Stomach (tissue), 19 donors: ENCODE measurements at places on chromosomes 6 and 20. TPM values are rescaled to one million over a fixed set of nuclear protein-coding genes. Genes with fewer than 3 reads are reported as not detected.

RSPO3 gene
- 2.0 TPM for total RNA-seq

NKX2-2 gene
- 0.18 TPM for total RNA-seq

KCNQ5 gene
- total RNA-seq, result 2.8 TPM

SYCP2 gene
- 9.8 TPM for total RNA-seq

PSMB9 gene
- total RNA-seq, result 6.8 TPM

- H3K4me1 ChIP-seq, result no peaks in the 10 kb centered on the region
- H3K4me3 ChIP-seq, result no peak within 1 kb of the TSS
- no peak within 1 kb of the TSS for H3K27ac ChIP-seq
- DNase-seq, result peak; percentile 26
- H3K36me3 ChIP-seq, result no peaks in the 10 kb centered on the region
These were observed at the start of gene EYS for GRCh38 chr6:65707126-65707826. TSS of gene EYS (minus strand) at chr6:65707226. CDS start at chr6:65495410, 211,816 bp downstream.

DNA sequence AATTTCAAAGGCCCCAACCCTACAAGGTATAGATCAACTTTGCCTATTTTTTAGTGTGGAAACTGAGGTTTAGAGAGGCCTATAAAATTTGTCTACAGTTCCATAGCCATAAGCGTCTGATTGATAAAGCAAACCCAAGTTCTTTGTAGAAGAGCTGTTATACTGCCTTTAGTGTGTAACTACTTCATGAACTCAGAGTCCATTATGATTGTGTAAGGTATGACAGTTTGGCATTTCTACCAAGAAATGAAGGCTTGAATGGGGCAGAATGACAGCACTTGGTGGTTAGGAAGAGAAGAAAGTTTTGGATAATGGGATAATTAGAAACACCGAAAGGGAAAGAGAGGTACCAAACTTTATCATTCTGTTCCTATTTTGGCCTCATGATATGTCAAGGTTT is 38.1 kb downstream of the SMAP1 start:
- H3K27me3 ChIP-seq, result no peaks in the 10 kb centered on the region
- DNase-seq, result no peak
- H3K4me1 ChIP-seq, result peaks cover 38% of the 10 kb centered on the region
- H3K4me3 ChIP-seq, result no peak overlapping the region
- H3K27ac ChIP-seq, result no peak overlapping the region
- H3K36me3 ChIP-seq, result no peaks in the 10 kb centered on the region

- no peaks in the 10 kb centered on the region for H3K36me3 ChIP-seq
- H3K27ac ChIP-seq, result peak overlapping the region; percentile 77
- H3K27me3 ChIP-seq, result no peaks in the 10 kb centered on the region
- peak; percentile 34 for DNase-seq
- H3K4me3 ChIP-seq, result peak overlapping the region; percentile 51
These were observed 693 bp downstream of the FAM50B start for GRCh38 chr6:3849681-3850450.

DNA sequence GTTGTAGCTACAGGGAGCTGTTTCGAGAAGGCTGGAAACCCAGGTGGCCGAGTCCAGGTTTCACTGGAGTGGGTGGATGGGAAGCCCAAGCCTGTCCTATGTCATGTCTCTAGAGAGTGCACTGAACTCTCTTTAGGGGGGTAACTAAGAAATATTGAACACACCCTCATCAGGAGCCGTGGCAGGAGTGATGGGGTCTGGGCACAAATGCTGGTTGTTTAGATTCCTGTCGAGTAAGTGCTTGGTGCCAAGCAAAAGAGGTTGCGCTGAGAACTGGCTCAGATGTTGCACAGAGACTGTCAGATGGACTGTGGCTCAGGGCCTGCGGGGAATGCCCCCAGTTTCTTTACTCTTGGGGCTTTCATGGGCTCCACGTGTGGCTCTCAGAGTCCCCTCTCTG is 7.3 kb upstream of the FAM209A start:
- H3K27me3 ChIP-seq, result no peaks in the 10 kb centered on the region
- H3K27ac ChIP-seq, result no peak overlapping the region
- peaks cover 95% of the 10 kb centered on the region for H3K36me3 ChIP-seq
- no peak for DNase-seq
- no peak overlapping the region for H3K4me3 ChIP-seq

DNA sequence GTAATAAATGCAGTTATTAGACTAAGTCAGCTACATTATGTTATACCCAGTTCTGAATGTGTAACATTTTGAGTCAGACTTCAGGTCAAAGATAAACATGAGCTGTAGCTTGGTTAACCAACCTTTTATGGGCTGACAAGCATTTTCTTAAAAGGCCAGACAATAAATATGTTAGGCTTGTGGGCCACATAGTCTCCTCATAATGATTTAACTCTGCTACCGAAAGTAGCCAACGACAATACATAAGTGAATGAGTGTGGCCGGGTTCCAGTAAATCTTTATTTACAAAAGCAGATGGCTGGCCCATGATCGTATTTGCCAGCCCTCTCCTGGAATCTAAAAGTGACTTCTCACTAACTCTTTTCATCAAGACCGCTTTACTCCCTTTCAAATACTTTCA is 49.9 kb downstream of the ATG5 start:
- no peaks in the 10 kb centered on the region for H3K27me3 ChIP-seq
- H3K4me3 ChIP-seq, result no peak overlapping the region
- peak; percentile 4 for DNase-seq

GRCh38 chr6:67629258-67629657 is 1005.8 kb upstream of the ADGRB3 start:
- H3K27me3 ChIP-seq, result no peaks in the 10 kb centered on the region
- no peaks in the 10 kb centered on the region for H3K4me1 ChIP-seq
- no peak overlapping the region for H3K27ac ChIP-seq
- DNase-seq, result no peak
- H3K4me3 ChIP-seq, result no peak overlapping the region
- no peaks in the 10 kb centered on the region for H3K36me3 ChIP-seq

DNA sequence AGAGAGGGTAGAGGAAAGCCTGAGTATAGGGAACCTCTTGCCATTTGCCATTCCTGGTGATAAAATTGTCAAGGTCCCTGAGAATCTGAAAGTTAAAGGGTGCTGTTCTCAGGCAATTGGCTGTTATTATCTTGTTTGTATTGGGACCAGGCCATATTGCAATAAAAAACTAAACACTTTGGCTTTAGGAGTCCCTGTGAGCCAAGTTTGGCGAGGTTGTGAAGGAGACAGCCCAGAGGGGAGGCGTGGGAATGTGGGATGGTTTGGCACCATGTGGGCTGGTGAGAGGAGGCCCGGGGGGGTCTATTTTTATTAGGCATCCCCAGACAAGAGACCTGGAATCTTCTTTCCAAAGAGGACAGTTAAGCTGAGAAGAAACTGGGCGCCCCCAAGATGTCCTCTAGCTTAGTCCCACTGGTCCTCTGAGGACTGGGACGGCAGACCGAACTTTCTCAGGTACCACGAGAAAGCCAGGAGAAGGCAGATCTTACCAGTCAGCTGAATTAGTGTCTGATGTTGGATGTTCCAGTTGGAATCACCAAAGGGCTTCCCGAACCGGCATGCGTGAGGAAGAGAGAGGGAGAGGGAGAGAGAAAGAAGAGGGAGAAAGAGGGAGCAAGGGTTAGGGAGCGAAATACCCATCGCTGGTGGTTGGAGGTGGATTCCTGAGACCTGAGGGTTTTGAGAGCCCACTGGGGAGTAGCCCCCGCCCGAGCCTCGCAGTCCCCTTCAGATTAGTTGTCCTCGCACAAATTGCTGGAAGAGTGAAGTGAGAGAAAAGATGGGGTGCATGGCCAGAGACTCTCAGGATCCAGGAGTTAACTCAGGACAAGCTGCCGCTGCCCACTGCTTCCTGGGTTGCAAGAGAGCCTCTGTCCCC is 24.4 kb downstream of the DYNLT1 start:
- peaks cover 70% of the 10 kb centered on the region for H3K36me3 ChIP-seq
- no peak overlapping the region for H3K27ac ChIP-seq
- H3K27me3 ChIP-seq, result no peaks in the 10 kb centered on the region
- H3K4me3 ChIP-seq, result no peak overlapping the region

- no peaks in the 10 kb centered on the region for H3K36me3 ChIP-seq
- H3K4me3 ChIP-seq, result no peak overlapping the region
These were observed 49.7 kb upstream of the PHACTR1 start for GRCh38 chr6:12666886-12667285.

DNA sequence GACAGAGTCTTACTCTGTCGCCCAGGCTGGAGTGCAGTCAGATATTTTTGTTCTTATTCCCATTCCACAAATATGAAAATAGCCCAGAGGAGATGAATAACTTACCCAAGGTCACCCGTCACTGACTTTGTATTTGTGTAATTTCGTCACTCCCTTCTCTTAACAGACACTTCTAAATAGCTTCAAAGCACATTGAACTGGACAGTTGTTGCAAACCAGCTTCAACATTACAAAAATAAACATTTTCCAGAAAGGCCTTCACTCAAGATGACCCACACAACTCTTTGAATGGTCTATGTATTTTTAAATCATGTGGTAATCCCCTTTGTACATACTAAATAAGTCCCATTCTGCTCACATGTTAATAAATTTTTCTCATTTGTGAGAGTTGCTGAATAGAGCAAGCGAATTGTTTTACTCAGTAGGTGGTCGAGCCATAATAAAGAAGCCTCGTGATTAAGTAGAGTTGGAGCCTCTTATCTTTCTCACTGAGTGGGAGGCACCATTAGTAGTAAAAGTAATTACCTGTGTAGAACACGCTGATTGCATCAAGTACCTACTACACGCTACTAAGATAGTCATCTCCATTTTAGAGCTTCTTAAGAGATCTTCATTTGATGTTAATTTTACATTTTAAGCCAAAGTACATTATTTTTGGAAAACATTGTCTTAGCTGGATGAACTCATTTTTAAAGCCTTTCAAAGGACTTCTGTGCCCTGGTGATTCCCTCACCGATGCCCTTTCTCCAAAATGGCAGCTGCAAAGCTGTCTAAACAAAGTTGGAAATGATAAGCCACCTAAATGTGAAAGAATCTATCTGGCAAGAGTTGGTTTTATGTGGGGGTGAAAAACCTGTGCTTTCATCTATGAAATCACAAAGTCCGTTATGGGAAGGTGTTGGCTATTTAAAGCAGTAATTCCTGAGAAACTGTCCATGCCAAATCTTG is 110.0 kb downstream of the TSHZ2 start:
- H3K27me3 ChIP-seq, result no peaks in the 10 kb centered on the region
- no peaks in the 10 kb centered on the region for H3K36me3 ChIP-seq
- no peak for DNase-seq
- H3K4me3 ChIP-seq, result no peak overlapping the region

DNA sequence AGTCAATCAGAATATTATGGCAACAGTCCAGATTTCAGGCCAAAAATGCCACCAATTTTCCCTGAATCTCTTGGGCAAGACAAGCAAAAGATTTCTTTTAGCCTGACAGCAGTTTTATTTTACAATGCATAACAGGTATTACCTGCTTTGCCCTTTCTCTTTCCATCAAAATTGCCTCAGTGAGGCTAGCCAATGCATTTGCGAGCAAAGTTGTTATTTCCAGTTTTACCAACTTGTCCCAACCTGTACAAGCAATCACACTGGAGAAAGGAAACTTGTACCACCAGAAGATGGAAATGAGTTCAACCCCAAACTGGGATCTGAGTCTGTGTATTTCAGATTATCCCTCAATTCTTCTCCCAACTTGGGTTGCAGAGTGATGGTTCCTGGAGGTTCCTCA is 279.9 kb upstream of the CDYL start:
- no peak overlapping the region for H3K27ac ChIP-seq
- DNase-seq, result no peak
- no peak overlapping the region for H3K4me3 ChIP-seq
- H3K4me1 ChIP-seq, result no peaks in the 10 kb centered on the region
- H3K36me3 ChIP-seq, result no peaks in the 10 kb centered on the region

DNA sequence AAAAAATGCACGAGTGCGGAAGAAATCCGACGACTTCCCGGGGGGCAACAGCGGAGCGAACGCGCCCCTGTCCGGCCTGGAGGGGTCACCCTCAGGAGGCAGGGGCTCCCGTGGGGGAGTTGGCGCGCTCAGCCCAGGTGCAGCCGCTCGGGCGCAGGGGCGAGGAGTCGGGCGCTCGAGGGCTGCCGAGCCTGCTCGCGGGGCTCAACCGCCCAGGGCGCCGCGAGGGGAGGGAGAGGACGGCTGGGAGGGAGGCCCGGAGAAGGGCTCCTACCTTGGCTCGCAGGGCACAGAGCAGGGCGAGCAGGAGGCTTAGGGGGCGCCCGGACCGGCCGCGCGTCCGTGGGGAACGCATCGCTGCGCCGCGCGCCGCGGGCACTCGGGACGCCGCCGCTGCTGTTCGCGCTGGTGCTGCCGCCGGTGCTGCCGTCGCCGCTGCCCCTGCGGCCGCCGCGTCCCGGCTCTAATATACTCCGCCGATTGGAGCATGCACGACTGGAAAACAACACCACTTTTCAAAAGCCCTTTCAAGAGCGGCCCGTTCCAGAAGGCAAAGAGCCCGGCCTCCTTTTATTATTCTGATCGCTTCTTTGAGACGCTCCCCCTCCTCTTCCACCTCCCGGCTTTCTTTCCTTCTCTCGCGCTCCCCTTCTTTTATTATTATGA is 490 bp downstream of the JAG1 start:
- H3K27ac ChIP-seq, result peak overlapping the region; percentile 98
- peaks cover 8% of the 10 kb centered on the region for H3K36me3 ChIP-seq
- DNase-seq, result peak; percentile 42
- H3K4me1 ChIP-seq, result peaks cover 44% of the 10 kb centered on the region
- no peaks in the 10 kb centered on the region for H3K27me3 ChIP-seq

- no peaks in the 10 kb centered on the region for H3K4me1 ChIP-seq
- DNase-seq, result no peak
- H3K4me3 ChIP-seq, result no peak overlapping the region
- H3K36me3 ChIP-seq, result no peaks in the 10 kb centered on the region
- H3K27ac ChIP-seq, result no peak overlapping the region
- H3K27me3 ChIP-seq, result no peaks in the 10 kb centered on the region
These were observed 65.4 kb upstream of the PHIP start for GRCh38 chr6:79143320-79143898.

DNA sequence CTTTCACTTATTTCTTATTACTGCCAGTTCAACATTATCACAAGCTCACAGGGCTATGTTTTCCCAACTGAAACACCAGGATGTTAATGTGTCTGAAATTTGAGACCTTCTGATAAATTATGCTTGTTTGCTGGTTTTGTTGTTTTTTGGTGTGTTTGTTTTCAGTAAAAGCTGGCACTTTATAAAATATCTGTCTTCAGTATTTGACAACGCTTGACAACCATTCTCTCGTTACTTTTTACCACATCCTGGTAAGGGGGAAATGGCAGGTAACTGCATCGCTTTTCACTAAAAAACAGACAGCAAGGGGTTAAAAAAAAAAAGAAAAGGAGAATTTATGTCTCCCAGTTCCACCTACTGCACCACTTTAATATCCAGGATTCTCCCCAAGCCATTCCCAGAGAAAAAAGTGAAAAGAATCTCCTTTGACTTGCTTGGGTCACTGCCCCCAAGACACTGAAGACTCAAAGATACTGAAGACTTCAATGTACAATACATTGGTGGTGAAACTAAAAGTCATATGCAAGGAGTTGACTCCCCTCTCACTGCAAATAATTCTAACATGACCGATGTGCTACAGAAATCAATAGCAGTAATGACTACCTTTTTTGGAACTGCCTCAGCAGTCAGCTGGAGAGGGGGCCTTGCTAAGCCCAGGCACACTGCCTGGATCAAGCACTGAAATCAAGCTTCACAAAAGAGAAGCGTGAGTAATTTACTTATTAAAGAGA is 88.9 kb downstream of the HIVEP2 start:
- H3K36me3 ChIP-seq, result no peaks in the 10 kb centered on the region
- H3K27me3 ChIP-seq, result no peaks in the 10 kb centered on the region
